ENCODE measurements at places on chromosomes 2 and 18.

DNA sequence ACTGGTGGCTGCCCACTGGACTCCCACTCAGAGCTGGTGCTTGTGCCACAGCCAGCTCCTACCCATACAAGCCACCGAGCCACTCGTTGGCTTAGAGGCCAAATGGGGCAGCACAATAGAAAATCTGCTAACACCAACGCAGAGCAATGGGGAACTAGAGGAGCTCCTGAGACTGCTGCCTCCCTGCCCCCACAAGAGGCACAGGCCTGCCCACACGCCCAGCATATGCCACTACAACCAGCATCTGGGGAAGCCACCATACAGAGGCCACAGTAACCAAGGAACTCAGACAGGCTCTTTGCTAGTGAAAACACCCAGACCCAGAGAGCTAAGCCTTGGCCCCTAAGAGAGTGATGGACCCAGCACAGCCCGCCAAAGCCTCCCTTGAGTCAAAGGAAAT lies 231.2 kb upstream of the RAB6C start:
- DNase-seq = no peak

DNA sequence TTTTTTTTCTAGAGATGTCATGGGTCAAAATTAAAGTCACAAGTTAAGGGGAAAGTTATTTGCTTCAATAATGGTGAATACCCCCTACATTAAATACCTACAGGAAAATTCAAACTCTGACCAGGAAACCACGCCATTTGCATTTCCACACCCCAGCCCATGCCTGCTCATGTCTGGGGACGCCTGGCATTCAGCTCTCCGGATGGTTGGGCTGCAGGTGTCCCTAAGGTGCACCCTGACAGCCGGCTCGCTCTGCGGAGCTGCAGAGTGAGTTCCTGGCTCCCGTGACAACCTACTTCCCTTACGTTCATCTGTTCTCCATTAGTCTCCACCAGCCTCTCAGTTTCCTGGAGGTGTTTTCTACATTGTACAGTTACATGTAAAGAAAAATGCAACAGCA lies 122.7 kb upstream of the RIOK3 start:
- no peak for DNase-seq

DNA sequence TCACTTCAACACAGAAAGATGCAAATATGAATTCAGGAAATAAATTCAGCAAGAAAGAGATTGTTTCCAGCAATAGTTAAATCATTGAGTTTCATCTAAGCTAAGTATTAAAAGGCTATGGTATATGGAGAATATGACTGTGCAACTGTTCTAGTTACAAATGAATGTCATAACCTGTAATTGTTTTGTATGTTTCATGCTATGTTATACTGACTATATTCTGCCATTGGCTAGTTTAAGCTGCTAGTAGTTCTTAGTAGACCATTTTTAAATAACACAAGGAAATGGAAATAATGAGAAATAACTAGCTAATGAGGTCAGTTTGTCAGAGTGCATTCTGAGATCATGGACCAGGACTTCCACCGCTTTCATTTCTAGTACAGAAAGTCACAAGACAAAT lies 1154.9 kb upstream of the TMEFF2 start:
- no peak for DNase-seq

DNA sequence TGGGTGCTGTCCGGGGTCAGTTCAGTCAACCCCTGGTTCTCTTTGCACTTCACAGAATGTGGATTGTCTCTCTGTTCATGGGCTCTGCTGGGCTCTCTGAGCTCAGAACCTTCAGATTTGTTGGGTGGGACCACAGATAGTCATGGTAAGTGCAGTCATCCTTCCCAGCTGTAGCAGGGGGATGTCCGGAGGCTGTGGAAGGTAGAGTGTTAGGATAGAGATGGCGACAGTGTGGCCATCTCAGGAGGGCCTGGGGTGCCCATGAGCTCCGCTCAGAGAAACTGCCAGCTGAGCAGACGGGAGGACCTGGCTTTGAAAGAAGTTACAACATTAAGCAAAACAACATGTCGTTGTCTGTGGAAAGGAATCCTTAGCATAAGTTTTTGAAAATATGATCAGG lies 149.8 kb downstream of the FAM210A start:
- no peak for DNase-seq

- DNase-seq = no peak
These were observed 15.1 kb downstream of the PXDN start for GRCh38 chr2:1729242-1729641.

DNA sequence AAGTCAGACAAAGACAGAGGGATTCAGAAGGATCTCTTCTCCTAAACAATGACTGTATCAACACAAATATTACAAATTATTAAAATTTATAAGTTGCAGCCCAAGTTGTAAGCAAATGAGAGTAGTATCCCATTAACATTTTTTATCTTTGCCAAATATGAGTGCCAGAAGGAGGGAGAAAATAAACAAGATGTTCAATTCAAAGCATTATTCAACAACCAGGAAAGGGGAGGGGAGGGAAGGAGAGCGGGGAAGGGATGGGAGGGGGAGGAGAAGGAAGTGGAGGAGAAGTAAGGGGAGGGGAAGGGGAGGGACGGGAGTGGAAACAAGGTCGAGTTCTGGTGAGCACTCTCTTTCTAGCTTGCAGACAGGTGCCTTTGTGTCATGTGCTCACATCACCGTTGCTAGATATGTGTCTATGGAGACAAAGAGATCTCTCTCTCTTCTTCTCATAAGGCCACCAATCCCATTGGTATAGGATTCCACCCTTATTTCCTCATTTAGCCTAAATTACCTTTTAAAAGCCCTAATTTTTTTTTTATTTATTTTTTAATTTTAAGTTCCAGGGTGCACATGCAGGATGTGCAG lies 679.6 kb upstream of the CHAC2 start:
- DNase-seq = no peak

- no peak for DNase-seq
These were observed 608.3 kb downstream of the ERBB4 start for GRCh38 chr2:211930331-211930730.

- DNase-seq = no peak
These were observed 72.8 kb upstream of the ZEB2 start for GRCh38 chr2:144592500-144593256.

- DNase-seq = no peak
These were observed 372.8 kb downstream of the TMX3 start for GRCh38 chr18:68342039-68342659.

- DNase-seq = peak; percentile 98
These were observed 22.2 kb downstream of the LYG1 start for GRCh38 chr2:99278793-99279291.

- DNase-seq = peak; percentile 31
These were observed 30.3 kb upstream of the SEC11C start for GRCh38 chr18:59109375-59109774.

DNA sequence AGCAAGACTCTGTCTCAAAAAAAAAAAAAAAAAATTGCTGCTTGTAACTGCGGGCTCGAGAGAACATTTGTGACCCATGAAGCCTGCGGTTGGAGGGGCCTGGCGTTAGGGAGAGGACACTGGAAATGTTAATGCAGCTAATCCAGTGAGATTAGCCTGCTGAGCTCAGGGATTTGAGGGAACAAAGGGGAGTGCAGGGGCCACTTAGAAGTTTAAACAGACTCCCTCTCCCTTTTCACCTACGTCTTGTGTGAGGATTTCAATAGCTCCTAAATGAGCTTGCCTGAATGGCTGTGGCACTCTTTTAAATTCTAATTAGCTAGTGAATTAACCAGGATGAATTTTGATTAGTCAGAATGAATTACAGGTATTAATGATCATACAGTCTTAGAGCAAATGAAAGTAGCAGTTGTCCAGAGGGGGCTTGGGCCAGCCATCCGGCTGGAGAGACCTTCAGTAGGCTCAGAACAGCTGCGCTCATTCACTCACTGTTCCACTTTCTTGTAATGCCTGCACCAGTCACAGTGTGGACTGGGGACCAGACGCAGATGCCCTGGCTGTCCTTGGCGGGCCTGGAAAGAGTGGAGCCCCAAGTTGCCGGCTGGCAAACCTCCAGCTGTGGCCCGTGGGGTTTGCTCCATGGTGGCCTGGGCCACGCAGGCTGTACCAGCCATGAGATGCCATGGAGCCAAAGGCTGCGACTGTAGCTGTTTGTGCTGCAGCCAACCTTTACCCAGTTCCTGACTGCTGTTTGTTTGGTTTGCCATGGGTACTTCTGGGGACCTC lies 20.8 kb downstream of the LDLRAD4 start:
- DNase-seq = no peak

DNA sequence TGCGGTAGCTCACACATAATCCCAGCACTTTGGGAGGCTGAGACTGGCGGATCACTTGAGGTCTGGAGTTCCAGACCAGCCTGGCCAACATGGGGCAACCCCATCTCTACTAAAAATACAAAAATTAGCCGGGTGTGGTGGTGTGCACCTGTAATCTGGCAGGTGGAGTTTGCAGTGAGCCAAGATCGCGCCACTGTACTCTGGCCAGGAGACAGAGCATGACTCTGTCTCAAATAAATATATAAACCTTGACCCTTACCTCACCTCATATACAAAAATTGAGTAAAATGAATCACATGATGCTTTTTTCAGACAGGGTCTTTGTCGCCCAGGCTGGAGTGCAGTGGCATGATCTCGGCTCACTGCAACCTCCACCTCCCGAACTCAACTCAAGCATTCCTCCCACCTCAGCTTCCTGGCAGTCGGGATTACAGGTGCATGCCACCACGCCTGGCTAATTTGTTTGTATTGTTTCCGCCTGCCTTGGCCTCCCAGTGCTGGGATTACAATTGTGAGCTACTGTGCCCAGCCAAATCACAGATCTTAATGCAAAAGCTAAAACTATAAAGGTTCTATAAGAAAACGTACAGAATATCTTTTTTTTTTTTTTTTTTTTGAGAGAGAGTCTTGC lies 25.3 kb downstream of the XPO1 start:
- no peak for DNase-seq

- DNase-seq = no peak
These were observed 235.1 kb downstream of the NCKAP5 start for GRCh38 chr2:133333181-133333580.

- DNase-seq = no peak
These were observed 19.1 kb downstream of the MRPS9 start for GRCh38 chr2:105057005-105057404.

- DNase-seq = no peak
These were observed 280.6 kb downstream of the MYT1L start for GRCh38 chr2:2050446-2050845.

DNA sequence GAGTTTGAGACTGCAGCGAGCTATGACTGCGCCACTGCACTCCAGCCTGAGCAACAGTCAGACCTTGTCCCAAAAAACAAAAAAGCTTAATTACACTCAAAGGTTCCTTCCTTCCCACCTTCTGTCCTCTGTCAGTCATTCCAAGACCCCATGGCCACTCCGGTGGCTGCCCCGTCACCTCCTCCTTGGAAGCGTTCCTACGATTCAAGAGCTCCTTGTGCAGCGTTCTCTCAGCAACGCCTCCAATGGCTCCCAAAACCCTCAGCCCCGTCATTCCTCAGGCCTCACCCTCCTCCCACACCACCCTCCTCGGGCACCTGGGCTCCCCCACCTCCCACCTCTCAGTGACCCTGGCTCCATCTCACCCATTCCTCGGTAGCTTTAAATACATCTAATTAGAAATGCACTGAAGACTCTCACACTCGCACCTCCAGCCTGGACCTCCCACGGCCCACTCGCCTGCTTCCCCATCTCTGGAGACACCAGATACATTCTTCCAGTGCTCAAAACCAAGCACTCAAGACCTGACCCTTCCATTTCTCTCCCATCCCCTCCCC lies 8.0 kb downstream of the PASK start:
- no peak for DNase-seq

GRCh38 chr18:54739476-54739875 lies 88.8 kb upstream of the RAB27B start:
- peak; percentile 62 for DNase-seq

DNA sequence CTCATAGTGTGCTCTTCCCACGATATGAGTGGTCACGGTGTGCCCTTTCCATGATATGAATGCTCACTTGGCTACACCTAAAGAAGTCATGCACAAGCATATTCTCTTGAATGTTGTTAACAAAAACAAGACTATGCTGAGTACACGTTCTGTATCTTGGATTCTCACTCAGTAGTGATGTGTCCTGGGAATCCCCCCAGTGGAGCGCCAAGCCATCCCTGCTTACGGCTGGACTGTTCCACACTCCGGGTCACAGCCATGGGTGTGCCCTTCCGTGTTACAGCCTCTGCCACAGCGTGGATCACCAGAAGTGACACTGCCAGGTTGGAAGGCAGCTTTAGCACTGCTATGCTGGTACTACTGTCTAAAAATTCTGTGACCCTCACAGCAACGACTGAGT lies 59.1 kb downstream of the TPO start:
- no peak for DNase-seq

DNA sequence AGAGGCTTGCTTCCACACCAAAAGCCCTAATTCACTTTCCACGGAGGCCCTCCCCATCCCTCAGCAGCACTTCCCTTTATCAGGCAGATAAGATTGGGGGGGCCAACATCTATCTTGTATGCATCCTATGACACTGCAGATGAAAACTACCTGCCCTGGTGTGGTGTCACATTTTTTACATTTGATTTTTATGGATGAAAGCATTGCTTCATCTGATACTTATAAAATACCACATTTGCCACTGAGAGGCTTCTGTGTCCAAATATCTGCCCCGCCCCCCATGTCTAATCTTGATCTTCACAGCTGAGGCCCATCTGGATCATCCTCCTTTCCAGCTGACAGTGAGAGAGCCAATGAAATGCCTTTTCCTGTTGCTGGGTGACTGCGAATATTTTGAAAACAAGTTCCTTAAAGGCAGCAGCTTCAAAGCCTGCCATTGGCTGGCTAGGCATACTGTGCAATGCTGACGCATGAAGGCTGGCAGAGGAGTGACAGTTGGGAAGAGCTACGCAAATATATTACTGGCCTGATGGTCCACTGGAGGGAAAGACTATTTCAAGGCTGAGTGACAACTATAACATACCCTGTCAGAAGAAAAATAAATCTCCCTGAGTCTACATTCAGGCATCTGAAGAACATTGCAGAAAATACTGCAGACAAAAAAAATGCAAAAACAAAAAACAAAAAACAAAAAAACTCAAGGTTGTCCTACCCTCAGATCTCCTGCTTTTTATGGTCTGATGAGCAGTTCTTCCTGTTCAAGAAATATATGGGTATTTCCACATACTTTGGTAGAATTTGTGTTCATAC lies 318.7 kb downstream of the PDE11A start:
- DNase-seq = peak; percentile 84

DNA sequence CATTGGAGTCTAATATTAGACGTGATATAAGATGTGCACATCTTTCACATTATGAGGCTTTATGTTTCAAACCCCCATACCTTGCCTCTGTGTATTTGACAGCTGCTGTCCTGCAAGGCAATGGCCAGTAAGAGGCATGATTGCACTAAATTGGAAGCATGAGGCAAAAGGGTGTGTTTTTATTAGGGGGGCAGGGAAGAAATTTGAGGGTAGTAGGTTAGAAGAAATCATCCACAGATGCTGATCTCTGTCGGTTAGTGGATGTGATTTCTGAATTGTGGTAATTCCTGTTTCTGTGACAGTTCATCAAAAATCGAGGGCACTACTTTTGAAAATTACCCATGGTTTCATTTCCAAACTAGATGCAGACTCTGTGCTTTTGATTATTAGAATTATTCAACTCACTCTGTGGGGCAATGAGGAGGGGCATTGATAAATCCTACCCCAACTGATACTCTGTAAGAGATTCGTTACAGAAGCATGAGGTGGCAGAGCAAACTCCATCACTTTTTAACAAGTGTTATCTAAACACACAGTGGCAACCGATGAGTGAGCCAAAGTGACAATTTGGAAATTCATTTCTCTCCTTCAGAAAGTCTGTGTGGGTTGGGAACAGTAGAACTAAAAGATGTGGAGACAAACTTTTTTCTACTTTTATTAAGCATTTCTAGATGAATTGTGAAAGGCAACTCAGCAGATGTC lies 453.0 kb downstream of the ARHGAP15 start:
- DNase-seq = peak; percentile 55

GRCh38 chr2:164110515-164110914 lies 374.7 kb upstream of the FIGN start:
- no peak for DNase-seq

Measured in fibroblast of upper back skin (primary cell).